ENCODE measurements at places on chromosomes 16 and 17.
A peak's percentile ranks its signal among the peaks of the same experiment; 100 is the strongest.

GRCh38 chr17:42577140-42577531, 393 bp downstream of the PSMC3IP start:
- DNase-seq: no peak

- no peak for DNase-seq
These were observed 762 bp downstream of the WDR59 start for GRCh38 chr16:74984194-74984528.

- DNase-seq: no peak
These were observed 229.2 kb upstream of the WSCD1 start for GRCh38 chr17:5840811-5841446.

DNA sequence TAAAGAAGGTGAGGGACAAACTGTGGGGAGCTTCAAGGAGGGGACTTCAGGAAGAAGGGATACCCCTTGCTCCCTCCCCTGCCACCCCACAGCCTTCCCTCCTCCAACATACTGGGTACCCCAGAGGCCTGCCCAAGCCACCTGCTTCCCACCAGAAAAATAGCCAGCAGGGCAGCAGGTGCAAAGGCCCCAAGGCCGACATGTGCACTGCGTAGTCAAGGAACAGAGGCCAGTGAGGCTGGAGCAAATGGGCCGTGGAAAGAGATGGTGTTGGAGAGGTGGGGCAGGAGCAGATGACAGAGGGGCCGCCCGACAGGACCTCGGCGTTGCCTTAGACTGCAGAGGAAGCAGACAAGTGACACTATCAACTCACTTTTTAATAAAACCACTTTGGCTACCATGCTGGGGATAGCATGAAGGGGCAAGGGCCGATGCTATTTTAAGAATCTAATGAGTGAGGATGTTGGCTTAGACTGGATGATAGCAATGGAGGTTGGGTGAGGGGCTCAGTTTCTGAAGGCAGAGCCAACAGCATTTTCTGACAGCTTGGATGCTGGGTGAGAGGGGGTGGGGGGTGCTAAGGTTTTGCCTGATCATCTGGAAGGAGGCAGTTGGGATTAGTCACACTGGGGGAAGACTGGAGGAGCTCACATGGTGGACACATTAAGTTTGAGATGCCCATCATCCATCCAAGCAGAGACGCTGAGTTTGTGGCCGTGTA, 72.8 kb upstream of the TOB1 start:
- DNase-seq: no peak

GRCh38 chr17:44223541-44224071, 4.1 kb upstream of the UBTF start:
- DNase-seq: no peak

- DNase-seq: peak; percentile 90
These were observed 9.5 kb downstream of the DEF8 start for GRCh38 chr16:89958068-89958467.

DNA sequence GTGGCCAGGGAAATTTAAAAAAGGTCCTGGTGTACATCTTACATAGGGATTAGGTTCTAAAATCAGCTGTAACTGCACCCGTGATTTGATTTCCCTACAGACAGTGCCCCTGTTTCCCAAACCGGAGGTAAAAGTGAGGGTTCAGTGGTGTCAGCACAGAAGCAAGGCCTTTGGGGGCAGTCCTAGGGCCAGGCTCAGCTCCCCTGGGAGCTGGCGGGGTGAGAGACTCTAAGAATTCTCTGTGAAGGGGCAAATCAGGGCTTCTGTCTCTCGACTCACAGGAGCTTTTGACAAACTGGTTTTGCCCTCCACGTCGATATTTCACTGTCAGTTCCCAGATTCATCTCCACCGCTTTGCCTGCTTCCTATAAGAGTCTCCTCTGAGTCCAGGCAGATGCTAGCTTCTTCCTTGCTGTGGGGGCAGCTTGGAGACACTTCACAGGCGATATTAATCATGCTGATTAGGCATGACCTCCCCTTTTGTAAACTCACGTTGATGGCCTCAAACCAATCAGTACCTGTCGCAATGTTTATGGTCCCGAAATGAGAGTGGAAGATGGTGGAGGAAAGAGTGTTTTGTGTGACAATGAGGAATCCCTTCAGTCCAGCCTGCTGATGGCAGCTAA, 234.2 kb upstream of the TOX3 start:
- DNase-seq: no peak

DNA sequence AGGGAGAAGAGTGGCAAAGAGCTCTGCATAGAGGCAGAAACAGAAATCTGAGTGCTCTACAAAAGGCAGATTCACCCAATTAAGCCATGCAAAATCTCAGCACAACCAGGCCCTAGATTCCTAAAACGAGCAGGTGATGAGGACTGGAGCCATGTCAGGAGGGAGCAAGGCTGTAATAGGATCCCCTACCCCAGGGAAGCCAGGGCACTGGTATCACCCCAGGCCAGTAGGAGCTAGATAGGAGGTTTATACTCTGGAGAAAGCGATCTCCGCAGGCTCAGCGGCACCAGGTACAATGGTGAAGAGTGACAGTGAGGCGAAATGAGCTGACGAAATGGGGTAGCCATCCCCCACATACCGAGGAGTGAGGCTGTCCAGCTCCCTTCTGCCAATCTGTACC, 171.5 kb downstream of the PARN start:
- no peak for DNase-seq

DNA sequence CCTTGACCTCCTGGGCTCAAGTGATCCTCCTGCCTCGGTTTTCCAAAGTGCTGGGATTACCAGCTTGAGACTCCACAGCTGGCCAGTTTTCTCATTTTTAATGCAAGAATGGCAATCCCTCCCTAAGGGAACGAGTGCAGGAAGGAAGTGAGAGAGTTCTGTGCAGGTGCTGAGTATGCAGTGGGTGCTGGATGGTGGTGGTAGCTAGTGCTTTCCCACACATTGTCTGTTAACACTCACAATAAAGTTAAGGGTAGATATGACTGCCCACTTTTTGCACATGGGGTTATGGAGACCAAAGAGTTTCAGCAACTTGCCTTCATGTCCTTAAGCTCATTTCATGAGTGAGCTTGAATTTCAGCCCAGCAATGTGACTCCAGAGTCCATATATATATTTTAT, 18.5 kb downstream of the RGS9 start:
- no peak for DNase-seq

GRCh38 chr16:58127033-58127556, 2.1 kb downstream of the CFAP20 start:
- DNase-seq: no peak

DNA sequence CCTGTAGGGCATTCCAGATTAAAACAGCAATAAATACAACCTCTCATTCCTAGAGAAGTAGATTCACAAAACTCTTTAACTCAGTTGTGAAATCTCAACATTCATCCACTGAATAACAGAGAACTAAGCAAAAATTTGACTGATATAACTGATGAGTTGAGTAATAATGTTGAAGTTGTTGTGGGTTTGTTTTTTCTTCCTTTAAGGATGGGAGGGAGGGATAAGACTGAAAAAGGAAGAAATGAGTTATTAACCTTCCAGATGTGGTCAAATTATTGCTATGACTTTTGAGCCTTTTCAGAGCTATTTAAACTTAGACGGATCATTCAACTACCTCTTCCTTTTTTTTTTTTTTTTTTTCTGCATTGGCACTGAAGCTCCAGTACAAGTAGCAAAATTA, 38.6 kb downstream of the SKAP1 start:
- DNase-seq: no peak

DNA sequence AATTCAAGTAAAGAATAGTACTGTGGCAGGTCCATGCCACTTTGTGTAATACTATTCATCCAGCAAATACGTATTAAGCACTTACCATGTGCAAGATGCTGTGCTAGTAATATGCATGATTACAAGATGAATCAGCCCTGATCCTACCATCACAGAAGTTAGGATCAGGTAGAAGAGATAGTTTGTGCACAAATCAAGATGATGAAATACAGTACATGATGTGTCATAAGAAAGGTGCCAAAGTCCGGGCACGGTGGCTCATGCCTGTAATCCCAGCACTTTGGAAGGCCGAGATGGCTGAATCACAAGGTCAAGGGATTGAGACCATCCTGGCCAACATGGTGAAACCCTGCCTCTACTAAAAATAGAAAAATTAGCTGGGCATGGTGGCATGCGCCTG, 10.9 kb downstream of the COG4 start:
- no peak for DNase-seq

DNA sequence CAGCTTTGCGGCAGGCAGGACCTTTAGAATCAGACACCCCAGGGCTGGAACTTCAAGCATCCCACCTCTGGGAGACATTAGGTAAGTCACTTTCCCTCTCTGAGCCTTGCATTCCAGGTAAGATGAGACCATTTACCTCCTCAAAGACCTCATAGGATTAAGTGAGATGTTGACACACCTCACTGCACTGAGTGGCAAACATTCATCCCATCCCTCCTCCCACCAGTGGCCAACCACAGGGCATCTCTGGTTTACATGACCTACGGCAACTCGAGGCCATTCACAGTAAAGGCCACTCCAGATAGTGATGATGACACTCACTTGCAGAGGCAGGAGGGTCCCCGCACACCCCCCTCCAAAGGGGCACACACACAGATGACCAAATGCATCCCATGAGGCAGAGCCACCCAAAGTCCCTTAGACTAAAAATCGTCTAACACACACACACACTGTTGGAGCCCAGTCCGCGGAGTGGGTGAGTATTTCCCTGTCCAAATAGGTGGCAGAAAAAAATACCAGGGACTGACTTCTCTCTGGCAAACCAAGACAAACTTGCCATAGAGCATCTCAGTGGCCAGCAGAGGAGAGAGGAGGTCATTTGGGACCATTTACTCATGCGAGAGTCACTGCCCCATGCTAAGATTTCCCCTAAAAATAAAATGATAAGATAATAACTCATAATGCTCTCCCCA, 454.9 kb downstream of the SOX9 start:
- DNase-seq: no peak

- no peak for DNase-seq
These were observed 64.7 kb downstream of the ZFHX3 start for GRCh38 chr16:72983241-72983640.

- DNase-seq: no peak
These were observed 223.2 kb upstream of the FOXF1 start for GRCh38 chr16:86286991-86287663.

- DNase-seq: no peak
These were observed 8.7 kb downstream of the CCDC57 start for GRCh38 chr17:82203920-82204319.

DNA sequence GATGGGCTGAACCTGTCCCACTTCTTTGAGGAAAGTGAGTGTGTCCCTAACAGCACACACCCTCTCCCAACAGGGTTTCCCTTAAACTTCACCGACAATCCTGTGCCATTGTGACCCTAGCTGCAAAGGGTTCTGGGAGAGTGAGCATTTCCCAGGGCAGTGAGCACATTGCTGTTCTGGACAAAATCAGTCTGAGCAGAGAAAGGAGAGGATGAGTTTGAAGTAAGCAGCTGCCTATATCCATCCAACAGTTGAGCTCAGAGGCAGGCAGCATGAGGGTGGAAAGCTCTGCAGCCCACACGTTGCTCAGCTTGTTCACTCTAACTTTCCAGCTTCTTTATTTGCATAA, 296.5 kb upstream of the MAF start:
- DNase-seq: no peak

- no peak for DNase-seq
These were observed 27.0 kb downstream of the ZFPM1 start for GRCh38 chr16:88479793-88480760.

DNA sequence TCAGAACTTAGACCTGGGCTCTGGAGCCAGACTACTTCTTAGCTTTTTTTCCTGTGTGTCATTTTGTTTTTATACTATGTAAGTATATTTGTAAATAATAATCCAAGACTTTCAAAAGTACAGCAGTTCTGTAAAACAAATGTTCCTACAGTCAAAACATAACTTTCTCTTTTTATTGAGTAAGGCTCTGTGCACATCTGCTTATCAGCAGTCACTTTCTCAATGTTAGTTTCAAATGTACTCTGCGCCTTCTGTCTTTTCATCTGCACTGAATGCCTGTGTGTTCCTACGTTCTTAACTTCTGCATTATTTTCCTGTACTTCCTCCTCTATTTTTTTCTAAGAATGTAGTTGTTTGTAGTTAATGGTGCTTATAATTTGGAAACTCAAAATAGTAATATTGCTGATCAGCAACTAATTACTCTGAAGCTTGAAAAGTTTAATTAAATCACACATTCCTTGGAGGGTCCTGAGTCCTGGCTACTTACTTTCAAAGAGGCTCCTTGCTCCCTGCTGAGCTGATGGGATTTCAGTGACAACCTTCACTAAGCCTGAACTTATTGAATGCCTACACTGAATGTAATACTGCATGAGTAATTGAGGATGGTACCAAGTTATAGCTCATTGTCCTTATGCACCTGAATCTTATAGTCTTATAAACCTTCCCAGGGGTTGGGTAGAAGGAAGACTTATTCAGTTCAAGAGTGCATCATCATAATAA, 329.9 kb downstream of the KCNJ2 start:
- no peak for DNase-seq

- DNase-seq: no peak
These were observed 6.5 kb upstream of the XYLT2 start for GRCh38 chr17:50339381-50339780.

All from BE2C (cell line).